ENCODE measurements at places on chromosomes 1 and 21.

DNA sequence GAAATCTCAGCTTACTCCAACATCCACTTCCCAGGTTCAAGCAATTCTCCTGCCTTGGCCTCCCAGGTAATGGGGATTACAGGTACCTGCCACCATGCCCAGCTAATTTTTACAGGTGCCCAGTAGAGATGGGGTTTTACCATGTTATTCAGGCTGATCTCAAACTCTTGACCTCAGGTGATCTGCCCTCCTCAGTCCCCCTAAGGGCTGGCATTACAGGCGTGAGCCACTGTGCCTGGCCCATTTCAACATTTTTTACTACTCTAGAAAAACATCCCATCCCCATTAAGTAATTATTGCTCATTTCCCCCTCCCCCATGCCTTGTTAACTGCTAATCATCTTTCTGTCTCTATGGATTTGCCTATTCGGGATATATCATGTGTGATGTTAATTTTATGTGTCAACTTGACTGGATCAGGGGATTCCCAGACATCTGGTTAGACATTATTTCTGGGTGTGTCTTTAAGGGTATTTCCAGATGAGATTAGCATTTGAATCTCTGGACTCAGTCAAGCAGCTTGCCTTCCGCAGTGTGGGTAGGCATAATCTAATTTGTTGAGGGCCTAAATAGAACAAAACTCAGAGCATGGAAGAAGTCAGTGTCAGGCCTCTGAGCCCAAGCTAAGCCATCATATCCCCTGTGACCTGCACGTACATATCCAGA, 33.0 kb upstream of the ZBTB8B start:
- no peak for DNase-seq

- no peak for DNase-seq
These were observed 127.6 kb downstream of the CYYR1 start for GRCh38 chr21:26445440-26445839.

DNA sequence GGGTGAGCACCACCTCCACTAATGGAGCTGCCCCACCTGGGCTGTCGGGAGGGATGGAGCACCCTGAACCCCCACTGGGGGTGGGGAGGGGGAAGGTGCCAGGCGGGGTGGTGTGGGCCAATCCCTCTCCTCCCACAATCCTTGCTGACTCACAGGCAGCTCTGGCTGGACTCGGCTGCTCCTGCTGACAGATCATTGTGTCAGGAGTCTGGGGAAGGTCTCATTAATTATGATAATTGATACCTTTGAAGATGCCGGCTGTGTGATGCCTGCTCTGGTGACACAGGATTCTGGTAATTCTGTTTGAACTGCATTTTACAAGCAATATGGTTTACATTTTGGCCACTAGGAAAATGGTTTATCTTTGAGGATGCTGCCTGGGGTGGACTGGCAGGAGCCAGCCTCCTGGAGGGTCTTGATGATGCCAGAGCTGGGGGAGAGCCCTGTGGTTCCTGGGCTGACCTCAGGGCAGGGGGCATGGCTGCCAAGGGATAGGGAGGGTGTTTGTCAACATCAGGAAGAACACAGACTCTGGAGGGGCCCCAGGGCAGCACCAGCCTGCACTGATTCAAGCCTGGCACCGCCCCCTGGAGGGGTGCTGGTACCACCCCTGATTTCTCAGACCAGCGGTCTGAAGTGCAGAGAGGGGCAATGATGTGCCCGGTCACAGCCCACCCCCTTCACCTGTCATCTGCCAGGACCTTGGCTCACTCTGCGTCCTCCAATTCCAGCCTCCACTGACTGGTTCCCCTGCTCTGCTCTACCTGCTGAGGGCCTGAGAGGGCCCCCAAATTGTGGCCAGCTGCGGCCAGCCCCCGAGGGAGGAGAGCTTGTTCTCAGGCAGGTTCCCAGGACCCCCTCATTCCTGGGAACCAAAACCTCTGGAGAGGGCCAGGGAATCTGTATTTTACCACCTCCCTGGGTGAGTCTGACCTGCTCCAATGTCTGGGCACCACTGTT, 338.8 kb downstream of the MATN1 start:
- no peak for DNase-seq

DNA sequence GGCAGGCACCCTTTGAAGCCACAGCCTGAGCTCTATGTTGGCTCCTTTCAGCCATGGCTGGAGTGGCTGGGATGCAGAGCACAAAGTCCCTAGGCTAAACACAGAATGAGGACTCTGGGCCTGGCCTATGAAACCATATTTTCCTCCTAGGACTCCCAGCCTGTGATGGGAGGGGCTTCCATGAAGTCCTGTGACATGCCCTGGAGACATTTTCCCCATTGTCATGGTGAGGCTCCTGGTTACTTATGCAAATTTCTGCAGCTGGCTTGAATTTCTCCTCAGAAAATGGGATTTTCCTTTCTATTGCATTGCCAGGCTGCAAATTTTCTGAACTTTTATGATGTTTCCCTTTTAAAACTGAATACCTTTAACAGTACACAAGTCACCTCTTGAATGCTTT, 61.3 kb downstream of the VCAM1 start:
- no peak for DNase-seq

DNA sequence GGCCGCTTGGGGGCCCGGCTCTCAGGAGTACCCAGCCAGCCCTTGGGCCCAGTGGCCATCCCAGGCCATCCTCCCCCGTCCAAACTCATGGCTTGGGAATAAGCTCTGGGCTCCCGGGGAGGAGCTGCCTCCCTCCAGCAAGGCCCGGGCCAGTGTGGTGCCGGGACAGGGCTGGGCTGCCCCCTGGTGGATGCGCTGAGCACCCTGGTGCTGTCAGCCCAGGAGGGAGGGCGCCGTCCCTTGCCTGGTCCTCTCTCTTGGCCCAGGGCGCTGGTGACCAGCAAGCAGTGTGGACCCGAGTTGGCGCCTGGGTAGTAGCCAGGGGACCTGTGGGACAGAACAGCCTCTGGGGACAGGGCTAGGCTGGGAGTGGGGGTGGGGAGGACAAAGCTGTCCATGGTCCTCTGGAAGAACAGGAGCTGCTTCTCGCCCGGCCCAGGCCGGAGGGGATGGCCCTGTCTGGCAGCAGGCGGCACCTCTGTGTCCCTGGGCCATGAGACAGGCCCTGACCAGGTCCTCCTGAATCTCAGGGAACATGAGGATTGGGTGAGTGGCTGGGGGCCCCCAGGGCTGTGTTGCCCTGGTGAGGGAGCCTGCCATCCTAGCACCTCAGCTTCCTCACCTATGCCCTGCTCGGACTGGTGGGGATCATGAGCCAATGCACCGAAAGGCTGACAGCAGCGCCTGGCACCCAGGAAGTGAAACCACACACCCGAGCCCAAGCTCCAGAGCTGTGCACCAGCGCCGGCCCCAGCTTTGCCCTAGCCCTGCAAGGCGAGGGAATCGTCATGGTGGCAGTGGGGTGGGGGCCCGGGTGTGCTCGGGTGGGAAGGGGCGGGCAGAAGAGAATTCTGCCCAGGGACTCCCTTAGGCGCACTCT, 9.4 kb downstream of the MORN1 start:
- DNase-seq, result peak; percentile 64

- no peak for DNase-seq
These were observed 22.4 kb downstream of the AADACL4 start for GRCh38 chr1:12666141-12666735.

DNA sequence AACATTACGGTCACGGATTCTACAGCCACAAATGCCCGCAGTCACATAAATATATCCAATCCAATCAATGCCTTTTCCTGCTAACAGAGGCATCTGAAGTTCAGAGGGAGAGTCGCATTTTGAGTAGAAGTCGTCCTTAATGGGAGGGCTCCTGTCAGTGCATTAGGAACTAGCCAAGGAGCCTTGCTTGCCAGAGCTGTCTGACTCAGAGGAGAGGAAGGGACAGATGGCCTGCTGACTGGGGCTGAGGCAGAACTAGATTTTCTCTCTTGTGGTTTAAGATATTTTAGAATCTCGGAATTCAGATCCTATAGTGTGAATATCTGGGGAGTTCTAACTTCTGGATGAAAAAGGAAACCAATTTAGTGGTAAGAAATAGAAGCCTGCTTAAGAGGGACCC, 10.6 kb downstream of the XKR8 start:
- DNase-seq, result no peak

DNA sequence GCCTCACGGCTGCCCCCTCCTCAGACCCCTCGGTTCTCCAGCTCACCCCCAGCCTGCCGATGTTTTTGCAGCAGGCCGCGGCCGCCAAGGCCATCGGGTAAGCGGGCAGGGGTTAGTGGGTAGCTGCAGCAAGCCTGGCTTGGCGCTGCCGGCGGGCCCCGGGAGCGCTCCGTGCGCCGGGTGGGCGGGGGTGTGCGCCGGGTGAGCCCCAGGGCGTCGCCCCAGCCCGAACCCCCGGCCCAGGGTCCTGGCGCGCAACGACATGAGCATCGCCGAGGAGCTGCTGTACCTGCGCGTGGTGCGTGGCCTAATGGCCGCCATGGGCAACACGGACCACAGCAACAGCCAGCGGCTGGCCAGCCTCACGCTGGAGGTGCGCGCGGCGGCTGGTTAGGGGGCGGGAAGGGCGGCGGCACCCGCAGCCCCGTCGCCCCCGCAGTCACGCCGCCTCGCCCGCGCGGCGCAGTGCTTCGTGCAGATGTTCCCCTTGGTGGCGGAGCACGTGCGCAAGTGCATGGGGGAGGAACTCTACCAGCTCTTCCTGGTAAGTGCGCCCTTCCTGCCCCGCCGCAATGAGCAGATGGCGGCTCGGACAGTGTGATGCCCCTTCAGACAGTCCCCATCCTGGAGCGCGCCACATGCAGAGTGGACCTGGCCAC, 6.5 kb downstream of the RNU5D-1 start:
- no peak for DNase-seq

DNA sequence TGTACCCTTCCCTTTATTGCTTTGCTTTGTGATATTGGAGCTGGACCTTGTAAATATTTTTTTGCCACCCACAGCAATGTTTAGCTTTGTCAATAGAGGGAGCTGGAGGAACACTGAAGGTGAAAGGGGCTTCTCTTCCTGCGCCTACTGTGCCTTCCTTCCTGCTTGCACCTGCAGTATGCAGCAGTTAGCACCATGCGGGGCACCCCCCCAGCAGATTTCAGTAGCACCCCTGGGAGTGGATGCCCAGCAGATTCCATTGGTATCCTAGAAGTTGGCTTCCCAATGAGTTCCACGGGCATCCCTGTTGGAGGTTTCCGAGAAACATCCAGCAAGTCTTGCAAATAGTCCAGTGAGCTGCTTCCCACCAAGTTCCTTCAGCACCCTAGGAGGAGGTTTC, 25.6 kb downstream of the S100A10 start:
- DNase-seq, result peak; percentile 65

DNA sequence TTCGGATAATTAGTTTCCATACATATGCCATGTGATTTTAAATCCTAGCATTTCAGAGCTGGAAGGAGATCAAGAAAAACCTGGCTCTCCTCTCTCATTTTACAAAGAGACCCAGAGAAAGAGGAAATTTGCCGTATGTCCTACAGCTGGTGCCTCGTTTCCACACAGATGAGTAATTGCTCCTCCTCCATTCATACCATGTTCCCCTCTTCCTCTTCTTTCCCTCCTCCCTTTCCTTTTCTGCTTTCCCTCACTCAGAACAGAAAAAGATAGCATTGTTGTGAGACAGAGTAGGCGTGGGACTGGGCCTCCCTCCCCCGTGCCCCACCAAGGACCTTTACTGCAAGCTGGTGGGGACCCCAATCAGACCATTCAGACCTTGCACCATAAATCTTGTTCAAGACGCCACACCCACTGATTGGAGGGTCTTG, 13.7 kb upstream of the SLC44A3 start:
- DNase-seq, result no peak

DNA sequence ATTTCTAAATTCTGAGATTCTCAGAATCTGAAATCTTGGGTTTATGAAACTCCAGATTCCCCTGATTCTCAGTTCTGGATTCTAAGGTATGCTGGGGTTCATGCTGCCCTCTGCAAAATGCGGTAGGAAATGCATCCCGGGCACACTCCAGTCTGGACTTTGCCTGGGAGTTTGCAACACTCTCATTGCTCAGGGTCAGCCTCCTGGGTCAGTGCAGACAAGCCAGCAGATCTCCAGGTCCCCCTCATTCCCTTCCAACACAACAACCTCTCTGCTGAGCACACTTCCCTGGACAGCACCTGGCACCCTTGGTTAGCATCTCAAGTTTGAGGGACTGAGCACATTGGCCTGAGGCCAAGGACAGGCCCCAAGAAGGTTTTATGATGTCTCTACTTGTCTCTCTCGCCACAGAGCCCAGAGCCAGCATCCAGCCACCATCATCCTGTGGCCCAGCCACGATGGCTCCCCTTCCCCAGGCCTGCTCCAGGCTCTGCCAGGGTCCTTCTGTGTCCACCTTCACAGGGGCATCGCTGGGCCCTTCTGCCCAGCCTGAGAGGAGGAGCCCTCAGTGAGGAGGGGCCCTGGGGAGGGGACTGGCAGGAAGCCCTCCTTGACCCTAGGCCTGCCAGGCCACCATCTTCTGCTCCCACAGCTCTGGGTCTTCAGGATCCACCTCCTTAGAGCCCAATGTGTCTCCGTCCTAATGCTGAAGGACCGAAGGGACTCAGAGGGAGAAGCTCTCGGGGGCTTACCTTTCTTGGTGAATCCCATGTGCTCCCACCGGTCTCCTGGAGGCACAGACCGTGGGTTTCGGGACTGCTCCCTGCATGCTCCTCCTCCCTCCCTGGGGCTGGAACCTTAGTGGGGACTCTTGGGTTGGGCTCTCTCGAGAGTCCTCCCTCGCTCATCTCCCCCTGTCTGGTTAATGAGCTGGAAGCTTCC, 550.7 kb downstream of the PTPRU start:
- no peak for DNase-seq

DNA sequence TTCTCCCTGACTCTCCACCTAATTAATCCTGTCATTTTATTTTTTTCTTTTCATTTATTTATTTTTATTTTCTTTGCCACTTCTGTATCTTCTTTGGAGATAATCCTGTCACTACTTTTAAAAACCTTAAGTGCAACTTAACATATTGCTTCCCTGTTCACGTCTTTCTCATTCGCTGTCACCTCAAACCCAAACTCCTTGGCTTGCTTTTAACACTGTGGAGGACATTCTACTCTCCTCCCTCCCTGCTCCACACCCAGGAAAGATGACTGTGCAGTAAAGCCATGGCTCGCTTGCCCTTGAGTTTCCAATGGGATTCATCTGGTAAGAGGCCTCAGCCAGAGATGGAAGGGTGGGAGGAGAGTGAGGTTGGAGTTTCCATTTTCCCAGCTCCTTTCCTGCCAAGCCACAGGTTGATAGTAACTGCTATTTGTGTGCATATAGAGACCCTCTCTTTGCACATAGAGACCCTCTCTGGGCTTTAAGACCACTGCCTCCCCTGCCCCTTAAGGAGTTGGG, 6.4 kb upstream of the BRWD1 start:
- DNase-seq, result no peak

- no peak for DNase-seq
These were observed 76.8 kb upstream of the TRABD2B start for GRCh38 chr1:48073798-48074530.

- no peak for DNase-seq
These were observed 528.1 kb downstream of the KIF26B start for GRCh38 chr1:245682638-245683628.

DNA sequence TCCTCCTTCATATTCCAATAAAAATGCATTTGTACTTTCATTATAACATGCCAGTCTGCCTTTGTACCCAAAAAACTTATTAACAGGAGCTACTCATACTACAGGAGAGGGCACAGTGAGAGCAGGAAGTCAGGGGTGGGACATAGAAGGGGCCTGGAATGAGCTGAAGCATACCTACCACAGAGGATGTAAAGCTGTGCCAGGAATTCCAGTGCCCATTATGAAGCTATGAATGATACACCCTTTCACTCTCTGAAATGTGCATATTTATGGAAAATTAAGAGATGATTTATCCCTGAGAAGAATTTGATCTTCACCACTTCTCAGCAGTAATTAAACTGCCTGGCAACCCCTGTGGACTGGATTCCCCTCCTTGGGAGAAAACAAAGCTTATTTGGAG, 65.8 kb downstream of the ATP5PO start:
- no peak for DNase-seq

- DNase-seq, result no peak
These were observed 22.6 kb upstream of the NOS1AP start for GRCh38 chr1:162046921-162047320.

- no peak for DNase-seq
These were observed 579 bp downstream of the SH3BP5L start for GRCh38 chr1:248825136-248825535.
